GM18507 (cell line): ENCODE measurements at places on chromosomes 3 and 15.

DNA sequence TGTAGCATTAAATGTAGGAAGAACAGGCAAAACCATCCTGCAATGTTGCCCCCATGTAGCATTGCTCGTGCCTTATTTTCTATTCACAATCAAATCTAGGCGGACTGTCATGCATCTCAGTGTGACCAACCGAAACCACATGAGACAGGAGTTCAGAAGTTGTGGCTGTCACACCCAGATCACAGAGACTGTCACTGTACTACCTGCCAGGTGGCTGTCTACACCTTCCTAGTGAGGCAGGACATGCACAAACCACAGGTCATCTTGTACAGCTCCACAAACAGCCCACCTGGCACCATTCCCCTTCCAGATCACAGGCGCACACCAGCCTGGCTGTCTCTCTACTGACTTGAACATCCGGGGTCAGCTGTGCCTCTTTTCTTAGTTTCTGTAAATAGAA, 392.8 kb downstream of the OCA2 start:
- DNase-seq, result no peak

DNA sequence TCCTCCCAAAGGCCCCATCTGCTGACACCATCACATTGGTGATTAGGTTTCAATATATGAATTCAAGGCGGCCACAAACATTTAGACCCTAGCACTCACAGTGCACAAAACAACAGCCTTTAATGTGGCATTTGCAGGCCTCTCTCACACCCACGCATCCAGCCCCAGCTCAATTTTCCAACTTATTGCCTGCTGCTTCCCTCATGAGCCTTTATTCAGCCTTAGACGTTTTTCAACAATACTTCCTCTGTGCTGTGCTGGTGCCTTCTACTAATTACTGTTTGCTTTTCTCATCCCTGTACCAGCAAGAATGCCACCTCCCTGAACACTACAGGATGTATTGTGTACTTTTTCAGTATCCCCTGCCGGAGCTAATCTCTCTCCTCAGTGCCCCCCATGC, 334.6 kb downstream of the GABRB3 start:
- DNase-seq, result no peak

DNA sequence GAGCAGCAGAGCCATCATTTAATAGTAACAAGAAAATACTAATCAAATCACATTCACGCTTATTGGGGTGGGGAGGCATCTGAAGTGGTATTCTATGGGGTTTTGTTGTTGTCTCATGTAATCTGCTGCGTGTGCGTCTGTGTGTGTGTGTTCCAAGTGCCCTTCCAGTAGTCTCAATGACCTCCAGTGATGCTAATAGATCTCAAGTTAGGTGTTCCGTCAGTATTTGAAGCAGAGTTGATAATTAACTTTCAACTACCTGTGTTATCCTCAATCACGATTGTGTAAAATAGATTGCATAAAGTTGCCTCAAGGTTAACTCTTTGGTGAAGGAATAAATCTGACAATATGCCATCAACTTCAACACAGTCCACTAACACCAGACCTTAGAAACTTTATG, 375.0 kb downstream of the MECOM start:
- DNase-seq, result no peak

GRCh38 chr3:108119398-108120104, 28.7 kb upstream of the CD47 start:
- no peak for DNase-seq

DNA sequence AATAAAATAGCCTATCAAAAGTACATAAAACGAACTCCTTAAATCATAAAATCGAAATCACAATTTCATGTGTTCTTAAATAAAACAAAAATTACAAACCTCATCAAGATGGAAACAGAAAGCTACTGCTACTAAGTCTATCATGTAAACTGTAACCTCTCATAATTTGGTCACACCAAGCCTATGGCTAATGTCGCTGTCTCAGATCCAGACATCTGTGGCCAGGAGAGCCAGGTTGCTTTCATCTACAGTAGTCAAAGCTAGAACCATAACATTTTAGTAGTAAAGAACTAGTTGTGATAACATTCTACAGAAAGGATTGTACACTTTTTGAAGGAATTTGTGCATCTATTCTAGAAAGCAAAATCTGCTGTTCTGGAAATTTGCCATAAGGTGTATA, 197.4 kb upstream of the MBNL1 start:
- no peak for DNase-seq

GRCh38 chr3:60708191-60708975, 542.9 kb downstream of the FHIT start:
- DNase-seq, result no peak

- DNase-seq, result no peak
Observed at GRCh38 chr3:86990734-86991481, at the start of gene VGLL3. TSS of gene VGLL3 (minus strand) at chr3:86991149. CDS start at chr3:86990743, 406 bp downstream.

DNA sequence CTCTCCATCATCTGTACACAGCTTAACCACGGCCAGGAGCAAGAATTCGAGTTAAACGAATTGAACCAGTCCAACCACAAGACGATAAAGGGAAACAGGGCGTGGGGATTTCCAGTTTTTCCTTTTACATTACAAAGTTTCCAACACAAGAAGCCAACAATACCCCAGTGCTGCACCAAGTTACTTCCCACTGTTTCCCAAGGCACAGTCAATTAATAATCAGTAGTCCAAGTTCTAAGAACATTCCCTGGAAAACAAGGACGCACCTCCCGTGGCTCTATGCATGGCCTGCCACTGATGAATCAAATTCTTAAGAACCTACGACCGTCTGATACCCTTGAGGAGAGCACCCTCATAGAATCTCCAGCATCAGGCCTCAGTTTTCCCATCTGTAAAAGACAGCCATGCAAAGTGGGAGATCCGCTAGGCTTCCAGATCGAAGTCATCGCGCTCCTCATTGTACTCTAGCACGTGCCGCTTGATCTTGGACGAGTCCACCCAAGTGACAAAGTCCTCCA, 774 bp downstream of the IMP3 start:
- DNase-seq, result no peak

DNA sequence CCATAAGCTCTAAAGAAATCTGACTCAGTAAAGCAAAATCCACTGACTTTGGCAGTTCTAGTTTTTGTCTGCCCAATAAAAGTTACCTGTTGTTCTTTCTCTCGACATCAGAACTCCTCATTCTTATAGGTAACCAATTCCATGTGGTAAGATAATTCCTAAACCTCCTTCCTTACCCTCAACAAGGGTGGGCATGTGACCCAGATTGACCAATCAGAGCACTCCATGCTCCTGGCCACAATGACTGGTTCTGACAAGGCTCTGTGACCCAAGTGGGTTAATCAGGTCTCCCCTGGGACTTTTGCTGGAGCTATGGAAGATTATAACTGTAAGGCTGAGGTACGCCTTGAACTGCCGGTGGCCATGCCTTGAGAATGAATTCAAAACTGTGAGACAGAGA, 31.7 kb downstream of the LINS1 start:
- no peak for DNase-seq

- no peak for DNase-seq
Observed at GRCh38 chr15:58704155-58704865, 45.2 kb downstream of the ADAM10 start.
